ENCODE measurements at places on chromosomes 13 and 19. TPM values are rescaled to one million over a fixed set of nuclear protein-coding genes. Genes with fewer than 3 reads are reported as not detected.

The EID2B gene
- total RNA-seq = 23.1 TPM

The CACNA1A gene
- total RNA-seq = 53.7 TPM

The GRIK5 gene
- 23.8 TPM for total RNA-seq

The CYP4F11 gene
- total RNA-seq = 0.23 TPM

The GIPR gene
- total RNA-seq = not detected

The PSG6 gene
- not detected for total RNA-seq

The ZNF699 gene
- total RNA-seq = 19.1 TPM

Data from diencephalon (tissue), 1 donor.